ENCODE measurements at places on chromosomes 11 and 22. TPM values are rescaled to one million over a fixed set of nuclear protein-coding genes. Genes with fewer than 3 reads are reported as not detected.

TEX12 gene
- total RNA-seq: 0.99 TPM

TRIM44 gene
- total RNA-seq: 57.2 TPM

SHANK3 gene
- 7.5 TPM for total RNA-seq

SCGB2A2 gene
- not detected for total RNA-seq

B3GAT3 gene
- 40.5 TPM for total RNA-seq

PRR5L gene
- total RNA-seq: 30.6 TPM

KCNJ5 gene
- 1.6 TPM for total RNA-seq

OR51B4 gene
- total RNA-seq: not detected

SHISAL1 gene
- total RNA-seq: 11.3 TPM

C11orf21 gene
- 1.3 TPM for total RNA-seq

IRAG1 gene
- total RNA-seq: 13.8 TPM

SHANK2 gene
- total RNA-seq: 21.4 TPM

PATE2 gene
- 0.61 TPM for total RNA-seq

DSCAML1 gene
- 4.4 TPM for total RNA-seq

ST3GAL4 gene
- 48.2 TPM for total RNA-seq

SOX6 gene
- 51.6 TPM for total RNA-seq

TPBGL gene
- total RNA-seq: 0.11 TPM

TUB gene
- total RNA-seq: 107 TPM

TSPAN18 gene
- total RNA-seq: 49.1 TPM

OR52A1 gene
- total RNA-seq: not detected

CDHR5 gene
- not detected for total RNA-seq

GGTLC2 gene
- not detected for total RNA-seq

PHF21A gene
- total RNA-seq: 32.1 TPM

TRIM22 gene
- 25.3 TPM for total RNA-seq

NAV2 gene
- total RNA-seq: 23.4 TPM

KCNK4 gene
- total RNA-seq: 3.2 TPM

KCNK7 gene
- 0.20 TPM for total RNA-seq

P2RY2 gene
- total RNA-seq: 0.11 TPM

OR6T1 gene
- not detected for total RNA-seq

MS4A5 gene
- total RNA-seq: not detected

DENND5A gene
- 285 TPM for total RNA-seq

YPEL1 gene
- 12.9 TPM for total RNA-seq

SYCE3 gene
- not detected for total RNA-seq

MTA2 gene
- 72.9 TPM for total RNA-seq

SNX32 gene
- total RNA-seq: 3.3 TPM

OR51B5 gene
- total RNA-seq: 1.7 TPM

SLC22A8 gene
- 95.5 TPM for total RNA-seq

TMEM191C gene
- 4.7 TPM for total RNA-seq

F2 gene
- total RNA-seq: 0.39 TPM

MOGAT2 gene
- total RNA-seq: not detected

MMP12 gene
- total RNA-seq: not detected

OR5A1 gene
- total RNA-seq: not detected

XKR3 gene
- 0.10 TPM for total RNA-seq

PARVG gene
- 7.3 TPM for total RNA-seq

TMEM45B gene
- 3.2 TPM for total RNA-seq

DEFB131B gene
- total RNA-seq: not detected

PLEKHB1 gene
- 52.4 TPM for total RNA-seq

BIK gene
- 0.79 TPM for total RNA-seq

NXPE2 gene
- 0.89 TPM for total RNA-seq

SOX10 gene
- 28.8 TPM for total RNA-seq

OR4C5 gene
- not detected for total RNA-seq

Data from spinal cord (tissue), 10 donors.